ENCODE measurements at places on chromosomes 4 and X. TPM values are rescaled to one million over a fixed set of nuclear protein-coding genes. Genes with fewer than 3 reads are reported as not detected.

PRKG2 gene
- not detected for total RNA-seq

MAPK10 gene
- total RNA-seq, result 0.49 TPM

ENPP6 gene
- total RNA-seq, result 0.81 TPM

DNA sequence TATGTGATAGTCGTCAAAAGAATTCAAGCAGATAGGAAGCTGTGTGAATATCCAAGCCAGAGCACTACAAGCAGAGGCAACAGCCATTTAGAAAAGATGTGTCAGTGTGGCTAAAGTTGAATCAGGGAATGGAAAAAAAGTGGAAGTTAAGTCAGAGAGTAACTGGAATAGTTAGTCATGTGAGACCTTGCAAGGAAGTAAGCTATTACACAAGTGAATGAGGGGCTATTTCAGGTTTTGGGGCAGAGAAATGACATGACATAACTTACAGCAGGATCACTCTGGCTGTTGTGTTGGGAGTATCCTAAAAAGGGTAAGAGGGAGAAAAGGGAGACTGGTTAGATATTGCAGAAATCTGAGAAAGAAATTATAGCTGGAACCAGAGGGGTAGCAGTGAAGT, 236.6 kb upstream of the PCDH18 start:
- DNase-seq, result no peak

- no peak for DNase-seq
Observed at GRCh38 chr4:13329963-13330362, 154.2 kb downstream of the RAB28 start.

- DNase-seq, result no peak
Observed at GRCh38 chrX:149004936-149005335, 500.2 kb downstream of the IDS start.

- DNase-seq, result no peak
Observed at GRCh38 chr4:156898373-156899117, 73.1 kb downstream of the PDGFC start.

DNA sequence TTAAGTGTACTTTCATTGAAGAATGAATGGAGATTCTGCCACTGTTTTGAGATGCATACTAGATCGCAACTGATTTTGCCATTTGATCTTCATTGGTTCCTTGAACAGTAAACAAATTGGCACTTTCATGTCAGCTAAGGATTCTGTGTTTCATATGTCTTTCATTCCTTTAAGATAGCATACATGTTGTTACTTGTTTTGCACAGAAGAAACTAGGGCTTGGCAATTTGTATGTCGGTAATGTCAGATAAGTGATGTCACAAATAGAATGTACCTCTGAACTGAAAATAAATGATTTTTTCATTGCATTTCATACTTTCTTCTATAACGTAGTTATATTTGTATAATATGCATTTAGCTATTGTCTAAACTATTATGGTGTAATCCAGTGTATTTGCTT, 73.2 kb upstream of the TENM3 start:
- DNase-seq, result no peak

DNA sequence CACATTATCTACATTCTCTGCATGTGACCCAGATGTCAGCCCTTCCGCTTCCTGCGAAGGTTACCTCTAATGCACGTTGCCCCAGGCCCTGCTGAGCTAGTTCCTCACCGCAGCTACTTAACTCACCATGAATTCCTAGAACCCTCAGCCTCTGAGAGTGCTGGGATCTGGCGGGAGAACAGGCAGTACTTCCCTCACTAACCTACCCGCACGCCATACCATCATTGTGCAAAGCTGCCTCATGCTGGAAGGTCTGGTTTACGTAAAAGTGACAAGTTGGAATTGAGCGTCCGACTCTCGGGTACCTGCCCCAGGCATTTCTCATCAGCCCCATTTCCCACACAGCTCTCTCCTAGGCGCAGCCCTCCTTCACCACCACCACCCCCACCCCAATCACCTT, 6.3 kb downstream of the SLC25A4 start:
- DNase-seq, result no peak

DNA sequence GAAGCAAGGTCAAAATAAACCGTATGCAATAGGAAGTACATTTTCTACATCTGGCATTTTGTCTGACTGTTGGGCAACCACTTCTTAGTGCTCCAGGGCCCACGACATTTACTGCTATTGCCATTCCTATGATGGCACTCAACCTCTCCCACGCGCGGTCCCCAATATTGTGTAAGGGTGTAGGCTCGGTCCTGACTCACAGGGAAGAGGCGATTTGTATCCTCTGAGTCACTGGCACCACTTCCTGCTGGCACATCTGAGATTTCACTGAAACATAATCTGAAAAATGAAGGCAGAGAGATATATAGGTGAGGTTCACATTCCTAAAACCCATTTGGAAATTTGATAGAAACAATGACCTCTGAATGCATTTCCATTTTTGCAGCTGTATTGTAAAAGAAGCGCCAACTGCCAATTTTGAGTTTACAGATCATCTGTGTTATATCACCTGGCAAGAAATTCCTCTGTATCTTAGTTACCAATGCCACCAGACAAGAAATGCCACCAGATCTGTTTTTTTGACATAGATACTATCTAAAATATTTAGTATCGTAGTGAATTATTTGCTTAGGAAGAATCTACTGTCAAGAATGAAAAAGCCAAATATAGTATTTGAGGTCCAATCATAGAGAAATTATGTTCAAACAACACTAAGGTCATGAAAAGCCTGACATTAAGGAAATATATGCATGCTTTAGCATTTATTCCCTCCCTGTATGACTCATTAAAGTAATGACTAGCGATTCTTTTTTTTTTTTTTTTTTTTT, 9.8 kb downstream of the EREG start:
- DNase-seq, result peak; percentile 29

GRCh38 chrX:110293658-110294057, 24.2 kb downstream of the AMMECR1 start:
- DNase-seq, result no peak

DNA sequence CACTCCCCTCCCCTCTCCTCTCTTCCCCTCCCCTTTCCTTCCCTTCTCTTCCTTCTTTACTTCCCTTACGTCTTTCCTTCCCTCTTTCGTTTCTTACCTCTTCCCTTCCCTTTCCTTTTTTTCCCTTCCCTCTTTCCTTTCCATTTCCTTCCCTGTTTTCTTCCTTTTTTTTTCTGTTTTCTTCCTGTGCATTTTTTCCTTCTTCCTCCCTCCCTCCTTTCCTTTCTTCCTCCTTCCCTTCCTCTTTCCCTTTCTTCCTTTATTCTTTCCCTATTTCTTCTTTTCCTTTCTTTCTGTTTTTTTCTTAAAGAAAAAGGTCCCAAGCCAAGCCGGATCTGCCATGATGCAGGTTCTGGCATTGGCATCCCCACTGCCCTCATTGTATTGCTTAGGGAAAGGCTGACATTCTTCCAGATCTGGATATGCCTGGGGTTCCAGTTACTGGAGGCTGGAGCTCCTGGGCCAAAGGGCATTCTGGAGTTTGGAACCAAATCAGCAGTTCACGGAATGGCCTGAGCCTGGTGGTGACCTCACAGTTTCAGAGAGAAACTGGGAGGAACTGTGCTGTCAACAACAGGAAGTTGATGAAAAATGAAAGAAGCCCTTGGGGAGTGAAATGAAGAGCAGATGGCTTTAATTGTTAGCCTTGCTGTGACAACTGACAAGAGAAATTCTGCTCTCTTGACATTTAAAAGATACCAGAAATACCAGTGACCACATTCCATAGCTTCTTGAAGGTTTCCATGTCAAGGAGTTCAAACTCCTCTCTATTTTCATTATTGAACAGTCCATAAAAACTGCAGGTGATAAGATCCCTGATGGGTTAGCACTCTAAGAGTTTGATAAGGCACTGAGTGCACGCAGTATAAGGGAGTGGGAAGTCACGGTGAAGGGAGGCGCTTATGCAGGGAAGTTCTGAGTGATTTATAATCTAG, 622.1 kb downstream of the SPRY1 start:
- peak; percentile 1 for DNase-seq

GRCh38 chr4:112234952-112235609, 3.5 kb downstream of the AP1AR start:
- peak; percentile 45 for DNase-seq

- DNase-seq, result no peak
Observed at GRCh38 chrX:17922303-17922702, 61.2 kb upstream of the RAI2 start.

DNA sequence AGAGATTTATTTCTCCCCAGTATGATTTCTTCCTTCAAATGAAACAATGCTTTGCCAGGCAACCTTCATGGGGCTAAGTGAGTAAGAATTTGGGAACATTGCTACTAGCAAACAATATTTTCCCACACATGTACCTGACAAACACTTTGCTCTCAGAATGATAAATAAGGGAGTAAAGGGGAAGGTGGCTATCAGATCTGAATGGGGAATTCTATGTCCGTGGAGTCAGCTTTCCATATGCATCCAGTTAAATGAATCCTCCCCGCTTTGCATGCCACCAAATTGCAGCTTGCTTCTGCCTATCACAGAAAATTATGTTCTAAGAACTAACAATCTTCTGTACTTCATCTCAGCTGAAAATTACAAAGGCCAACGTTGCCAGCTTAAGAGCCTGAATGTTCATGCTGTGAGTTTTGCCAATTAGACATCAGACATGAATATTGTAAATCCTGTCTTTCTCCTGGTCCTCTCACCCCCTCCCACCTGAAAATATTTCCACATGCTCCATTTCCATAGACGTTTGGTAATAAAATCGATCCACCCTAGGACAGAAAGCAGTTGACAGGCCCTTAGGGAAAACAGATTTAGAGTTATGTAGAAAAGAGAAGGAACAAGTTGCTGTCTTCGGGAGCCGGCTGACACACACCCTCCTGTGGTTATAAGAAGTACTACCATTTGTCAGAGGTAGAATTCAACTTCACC, 6.3 kb downstream of the MEPE start:
- DNase-seq, result peak; percentile 5

- DNase-seq, result no peak
Observed at GRCh38 chr4:138959097-138959815, 56.3 kb upstream of the NOCT start.

- no peak for DNase-seq
Observed at GRCh38 chrX:127404161-127404560, 584.6 kb downstream of the PRR32 start.
